ENCODE measurements at places on chromosomes 7 and 10.

DNA sequence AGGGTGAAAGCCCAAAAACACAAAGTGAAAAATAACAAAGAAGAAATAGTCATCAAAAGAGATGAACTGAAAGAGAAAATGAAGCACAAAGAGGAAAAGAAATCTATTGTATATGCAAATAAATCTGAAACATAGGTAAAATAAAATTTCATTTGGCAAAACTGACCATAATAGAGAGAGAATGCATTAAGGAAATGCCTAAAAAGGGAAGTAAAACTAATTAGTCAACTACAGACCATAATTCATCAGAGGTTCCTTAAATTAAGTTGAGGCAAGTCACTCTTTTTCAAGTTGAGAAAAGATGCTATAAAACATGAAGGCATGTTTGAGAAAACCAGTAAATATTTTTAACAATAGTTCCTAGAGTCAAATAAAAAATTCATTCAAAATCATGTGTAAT is 233.3 kb downstream of the LRRN3 start:
- DNase-seq: no peak

DNA sequence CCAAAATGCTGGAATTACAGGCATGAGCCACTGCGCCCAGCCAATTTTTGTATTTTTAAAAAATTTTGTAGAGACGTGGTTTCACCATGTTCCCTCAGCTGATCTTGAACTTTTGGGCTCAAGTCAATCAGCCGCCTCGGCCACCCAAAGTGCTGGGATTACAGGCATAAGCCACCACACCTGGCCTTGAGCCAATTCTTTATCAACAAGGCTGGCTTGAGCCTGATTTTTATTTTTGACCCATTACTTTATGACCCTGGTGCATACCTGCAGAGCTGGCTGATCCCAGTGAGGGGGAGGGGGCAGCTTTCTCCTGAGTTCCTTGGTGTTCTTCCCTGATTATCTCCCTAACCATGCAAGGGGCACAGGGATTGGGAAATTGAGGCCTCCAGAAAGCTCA is 15.8 kb upstream of the CPA1 start:
- no peak for DNase-seq

DNA sequence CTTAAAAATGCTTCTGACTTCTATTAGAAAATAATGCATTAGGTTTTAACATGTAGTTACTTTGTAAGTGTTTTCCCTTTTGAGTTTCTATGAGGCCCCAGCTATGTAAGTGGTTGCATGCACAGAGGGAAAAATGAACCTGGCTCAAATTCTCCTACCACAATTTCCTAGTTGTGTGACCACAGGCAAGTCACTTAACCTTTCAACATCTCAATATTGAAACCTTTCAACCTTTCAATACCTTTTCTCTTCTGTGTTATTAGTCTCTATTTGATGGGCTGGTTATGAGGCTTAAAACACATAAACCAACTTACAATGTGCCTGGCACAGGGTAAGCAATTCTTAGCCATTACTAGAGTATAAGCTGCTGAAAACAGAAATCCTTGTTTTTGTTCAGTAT is 203.0 kb downstream of the KCND2 start:
- no peak for DNase-seq

GRCh38 chr10:127977357-127978009 is 70.6 kb downstream of the PTPRE start:
- peak; percentile 76 for DNase-seq

- no peak for DNase-seq
Observed at GRCh38 chr7:4268040-4268965, 413.8 kb upstream of the FOXK1 start.

DNA sequence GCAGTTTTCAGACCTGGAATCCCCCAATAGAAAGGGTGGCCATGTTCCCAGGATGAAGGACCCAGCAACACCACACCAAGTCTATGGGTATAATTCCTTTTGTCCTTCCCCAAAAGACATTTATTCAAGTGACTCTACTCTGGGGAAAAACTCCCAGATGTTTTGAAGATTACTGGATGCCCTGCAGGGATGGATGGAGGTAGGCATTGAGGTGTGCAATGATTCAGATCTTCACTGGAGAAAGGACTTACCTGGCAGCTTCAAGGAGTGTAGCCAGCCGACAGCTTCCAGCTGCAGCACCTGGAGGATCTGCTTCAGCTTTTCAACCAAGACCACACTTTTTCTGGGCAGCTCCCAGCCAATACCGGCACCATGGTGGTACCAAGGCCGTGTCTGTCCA is 172.0 kb downstream of the BAMBI start:
- DNase-seq: no peak

GRCh38 chr10:43942096-43942850 is 293.6 kb upstream of the ZNF32 start:
- no peak for DNase-seq

GRCh38 chr10:72034040-72034499 is 54.3 kb downstream of the SPOCK2 start:
- DNase-seq: no peak

DNA sequence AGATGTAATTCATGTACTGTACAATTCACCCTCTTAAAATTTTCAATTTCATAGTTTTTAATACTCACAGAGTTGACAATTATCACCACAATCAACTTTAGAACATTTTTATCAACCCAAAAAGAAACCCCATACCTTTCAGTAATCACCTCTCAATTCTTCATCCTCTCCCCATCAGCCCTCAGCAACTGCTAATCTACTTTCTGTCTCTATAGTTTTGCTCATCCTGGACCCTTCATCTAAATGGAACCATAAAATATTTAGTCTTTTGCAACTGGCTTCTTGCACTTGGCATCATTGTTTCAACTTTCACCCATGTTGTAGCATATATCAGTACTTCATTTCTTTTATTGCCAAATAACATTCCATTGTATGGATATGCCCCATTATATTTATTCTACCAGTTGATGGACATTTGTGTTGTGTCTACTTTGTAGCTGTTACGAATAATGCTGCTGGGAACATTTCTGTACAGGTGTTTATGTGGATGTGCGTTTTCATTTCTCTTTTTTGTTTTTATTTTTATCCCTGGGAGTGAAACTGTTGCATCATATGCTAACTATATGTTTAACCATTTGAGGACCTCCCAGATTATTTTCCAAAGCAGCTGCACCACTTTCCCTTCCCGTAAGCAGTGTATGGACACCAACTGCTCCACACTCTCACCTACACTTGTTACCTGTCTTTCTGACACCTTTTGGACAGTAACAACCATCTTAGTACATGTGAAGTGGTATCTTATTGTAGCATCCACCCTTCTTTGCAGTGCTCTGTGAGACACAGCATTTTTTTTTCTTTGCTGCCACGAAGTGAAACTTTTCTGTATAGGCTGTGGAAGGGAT is 65.4 kb upstream of the APBB1IP start:
- no peak for DNase-seq

GRCh38 chr7:150903606-150904005 is 51.3 kb downstream of the AOC1 start:
- DNase-seq: peak; percentile 7

GRCh38 chr7:33107136-33108066 is 1.8 kb downstream of the RP9 start:
- DNase-seq: no peak

DNA sequence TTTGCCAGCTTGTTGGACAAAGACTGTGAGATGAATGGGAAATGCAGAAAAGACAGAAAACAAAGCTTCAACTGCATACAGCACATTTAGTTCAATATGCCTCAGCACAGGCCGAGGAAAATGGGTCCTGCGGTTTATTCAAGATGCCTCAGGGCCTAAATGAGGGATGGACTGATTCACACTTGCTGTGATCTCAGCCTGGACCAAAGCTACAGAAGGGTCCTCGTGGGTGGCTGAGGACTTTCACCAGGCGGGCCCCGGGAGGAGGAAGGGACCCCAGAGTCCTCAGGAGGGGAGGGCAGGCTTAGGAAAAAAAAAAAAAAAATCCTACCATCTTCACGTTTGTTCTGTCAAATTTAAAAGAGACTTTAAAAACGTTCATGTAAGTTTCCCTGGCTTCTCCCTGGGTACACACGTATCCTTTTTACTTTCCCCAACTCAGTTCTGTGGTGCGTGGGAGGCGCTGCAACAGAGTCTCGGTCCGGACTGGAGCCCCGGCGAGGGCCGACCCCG is 624 bp upstream of the ZNF783 start:
- peak; percentile 36 for DNase-seq

GRCh38 chr7:2405601-2406345 is 2.4 kb downstream of the CHST12 start:
- no peak for DNase-seq

DNA sequence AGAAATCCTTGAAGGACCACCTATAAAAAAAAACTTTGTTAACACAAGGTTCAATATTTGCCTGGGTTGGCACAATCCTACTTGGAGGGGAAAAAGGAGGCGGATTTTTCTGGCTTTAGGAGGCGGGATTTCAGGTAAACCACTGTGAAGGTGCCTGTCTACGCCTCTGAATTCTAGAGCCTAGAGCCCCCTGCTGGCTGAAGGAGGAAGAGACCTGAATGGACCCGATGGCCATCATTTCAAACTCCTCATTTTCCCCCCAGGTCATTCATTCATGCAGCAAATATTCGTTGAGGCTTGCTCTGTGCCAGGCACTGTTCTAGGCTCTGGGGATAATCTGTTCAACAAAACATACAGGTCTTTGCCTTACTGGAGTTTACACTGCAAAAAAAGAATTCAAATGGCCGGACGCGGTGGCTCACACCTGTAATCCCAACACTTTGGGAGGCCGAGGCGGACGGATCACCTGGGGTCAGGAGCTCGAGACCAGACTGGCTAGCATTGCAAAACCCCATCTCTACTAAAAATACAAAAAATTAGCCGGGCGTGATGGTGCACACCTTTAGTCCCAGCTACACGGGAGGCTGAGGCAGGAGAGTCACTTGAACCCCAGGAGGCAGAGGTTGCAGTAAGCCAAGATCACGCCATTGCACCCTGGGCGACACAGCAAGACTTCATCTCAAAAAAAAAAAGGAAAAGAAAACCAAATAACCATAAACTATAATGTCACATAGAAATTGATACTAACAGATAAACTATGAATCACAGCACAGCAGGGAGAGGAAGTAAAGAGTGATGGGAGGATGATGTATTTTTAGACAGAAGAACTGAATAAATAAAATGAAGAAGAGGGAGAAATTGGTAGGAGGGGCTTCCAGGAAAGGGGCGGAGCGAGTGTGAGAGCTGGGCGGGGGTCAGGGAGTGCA is 90.1 kb upstream of the NFE2L3 start:
- peak; percentile 30 for DNase-seq

GRCh38 chr10:99435986-99436638 is 5.7 kb upstream of the GOT1 start:
- DNase-seq: no peak

GRCh38 chr10:128390596-128390995 is 264.4 kb upstream of the MKI67 start:
- DNase-seq: no peak

- no peak for DNase-seq
Observed at GRCh38 chr10:127976701-127977356, 69.9 kb downstream of the PTPRE start.

DNA sequence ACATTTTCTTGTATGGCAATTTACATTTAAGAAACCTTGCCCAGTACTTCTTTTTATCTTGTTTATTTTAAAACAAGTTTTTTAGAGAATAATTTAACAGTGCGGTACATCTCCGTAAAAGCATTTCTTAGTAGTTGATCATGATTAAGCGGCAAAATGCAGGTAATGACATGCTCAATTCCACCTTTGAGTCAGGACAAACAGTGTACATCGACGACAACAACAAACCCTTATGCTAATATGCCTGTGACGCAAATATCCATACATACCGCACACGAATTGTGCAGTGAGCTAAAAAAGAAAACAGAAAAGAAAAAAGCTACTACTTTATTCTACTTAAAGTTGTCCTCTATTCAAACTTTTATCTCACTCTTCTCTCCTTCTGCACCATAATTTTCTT is 1.9 kb downstream of the MAGI2 start:
- DNase-seq: no peak

GRCh38 chr10:77981281-77981680 is 48.0 kb downstream of the POLR3A start:
- no peak for DNase-seq

DNA sequence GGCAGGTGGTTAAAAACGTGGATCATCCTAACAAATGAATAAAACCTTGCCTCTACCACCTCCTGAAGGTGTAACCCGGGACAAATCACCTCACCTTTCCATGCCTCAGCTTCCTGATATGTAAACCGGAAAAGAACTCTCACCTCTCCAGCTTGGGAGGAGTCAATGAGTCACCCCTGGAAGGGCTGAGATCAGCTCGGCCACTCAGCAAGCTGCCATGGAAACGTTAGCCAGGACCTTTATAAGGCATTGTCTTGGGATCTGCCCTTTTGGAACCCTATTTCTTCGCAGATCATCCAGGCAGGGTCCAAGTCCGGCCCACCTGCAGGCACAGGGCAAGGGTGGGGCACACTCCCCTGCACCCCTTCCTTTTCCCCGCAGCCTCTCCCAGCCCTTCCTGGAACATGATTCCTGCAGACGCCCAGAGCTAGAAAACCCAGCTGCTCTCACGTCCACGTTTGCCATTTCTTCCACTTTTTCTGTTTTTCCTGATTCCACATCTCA is 81.6 kb upstream of the PFKP start:
- no peak for DNase-seq

- DNase-seq: no peak
Observed at GRCh38 chr10:78476156-78476555, 442.5 kb downstream of the RPS24 start.

DNA sequence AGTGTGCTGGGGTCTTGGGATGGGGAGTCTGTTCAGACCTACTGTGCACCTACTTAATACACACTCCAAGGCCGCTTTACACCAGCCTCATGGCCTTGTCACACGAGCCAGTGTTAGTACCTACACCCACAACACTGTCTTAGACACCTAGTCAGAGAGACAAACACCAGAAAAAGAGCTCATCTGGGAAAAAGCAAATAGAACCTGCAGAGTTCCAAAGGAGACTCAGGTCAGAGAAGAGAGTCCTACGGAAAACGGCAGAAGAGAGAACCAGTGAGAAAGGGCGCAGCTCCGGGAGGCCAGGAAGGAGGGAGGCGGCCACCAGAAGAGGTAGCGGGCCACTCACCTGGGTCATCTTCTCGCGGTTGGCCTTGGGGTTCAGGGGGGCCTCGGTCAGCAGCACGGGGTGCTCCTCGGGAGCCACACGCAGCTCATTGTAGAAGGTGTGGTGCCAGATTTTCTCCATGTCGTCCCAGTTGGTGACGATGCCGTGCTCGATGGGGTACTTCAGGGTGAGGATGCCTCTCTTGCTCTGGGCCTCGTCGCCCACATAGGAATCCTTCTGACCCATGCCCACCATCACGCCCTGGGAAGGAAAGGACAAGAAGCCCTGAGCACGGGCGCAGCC is 105.3 kb upstream of the TNRC18 start:
- no peak for DNase-seq

DNA sequence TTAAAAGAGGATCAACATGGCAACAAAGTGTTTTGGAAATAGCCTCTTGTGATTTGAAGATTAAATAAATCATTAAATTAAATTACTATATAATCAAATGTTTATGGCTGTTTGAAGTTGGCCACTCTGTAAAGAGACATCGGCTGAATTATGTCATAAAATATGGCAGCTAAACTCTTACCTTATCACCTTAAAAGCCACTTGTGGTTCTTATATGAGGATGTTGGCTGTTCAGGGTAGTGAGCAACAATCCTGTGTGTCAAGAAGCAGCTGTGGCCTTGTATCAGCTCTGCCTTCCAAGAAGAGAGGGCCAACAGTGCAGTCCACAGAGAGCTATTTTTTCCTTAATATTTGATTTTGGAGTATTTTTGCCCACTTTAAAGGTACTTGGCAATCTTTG is 113.4 kb upstream of the CDK6 start:
- no peak for DNase-seq

GRCh38 chr7:37371755-37372154 is 76.9 kb downstream of the ELMO1 start:
- DNase-seq: no peak

- DNase-seq: no peak
Observed at GRCh38 chr10:116268976-116269375, 4.0 kb downstream of the GFRA1 start.

GRCh38 chr7:153297141-153297540 is 537.6 kb downstream of the ACTR3B start:
- no peak for DNase-seq
